ENCODE measurements at places on chromosomes 7 and 10. TPM values are rescaled to one million over a fixed set of nuclear protein-coding genes. Genes with fewer than 3 reads are reported as not detected.

TUBB8 gene
- total RNA-seq: not detected

OIT3 gene
- total RNA-seq: 0.43 TPM

CEP55 gene
- 18.4 TPM for total RNA-seq

AP5Z1 gene
- total RNA-seq: 33.8 TPM

ZNF117 gene
- 12.9 TPM for total RNA-seq

SPACDR gene
- 0.26 TPM for total RNA-seq

LRRC4 gene
- total RNA-seq: 0.39 TPM

ZNF365 gene
- total RNA-seq: 2.6 TPM

PNLIPRP1 gene
- not detected for total RNA-seq

CABCOCO1 gene
- total RNA-seq: 6.8 TPM

IL2RA gene
- total RNA-seq: not detected

ADIRF gene
- 50.6 TPM for total RNA-seq

WNT8B gene
- total RNA-seq: not detected

ZKSCAN5 gene
- 12.4 TPM for total RNA-seq

SPOCK2 gene
- total RNA-seq: 0.11 TPM

STMP1 gene
- 35.9 TPM for total RNA-seq

TAS2R41 gene
- not detected for total RNA-seq

UCN3 gene
- total RNA-seq: not detected

NOM1 gene
- 17.9 TPM for total RNA-seq

CCDC172 gene
- not detected for total RNA-seq

PNLIP gene
- total RNA-seq: not detected

WIPF3 gene
- total RNA-seq: not detected

All from articular chondrocyte of knee joint (primary cell).